ENCODE measurements at places on chromosomes 16 and 17.
A peak's percentile ranks its signal among the peaks of the same experiment; 100 is the strongest.

DNA sequence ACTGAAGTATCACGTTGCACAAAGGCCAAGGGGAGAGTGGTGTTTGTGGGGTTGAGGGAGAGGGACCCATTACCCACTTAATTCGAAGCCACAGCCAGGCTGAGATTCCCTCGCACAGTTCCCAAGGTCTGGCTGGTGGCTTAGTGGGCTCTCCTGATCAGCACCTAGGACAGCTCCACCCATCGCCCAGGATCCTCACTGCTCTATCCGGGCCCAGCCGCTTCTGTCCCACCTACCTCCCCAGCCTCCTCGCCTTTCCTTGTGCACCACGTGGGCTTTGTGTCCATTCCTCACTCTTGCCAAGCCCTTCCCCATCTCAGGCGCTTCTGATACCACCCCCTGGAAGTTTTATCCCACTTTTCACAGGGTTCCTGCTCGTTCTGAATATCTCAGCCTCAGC is 163.5 kb downstream of the CCT6B start:
- DNase-seq: no peak

- no peak for DNase-seq
Measured at GRCh38 chr17:8227238-8227581, 16.8 kb upstream of the AURKB start.

GRCh38 chr16:14241631-14242030 is 170.5 kb downstream of the MRTFB start:
- DNase-seq: no peak

DNA sequence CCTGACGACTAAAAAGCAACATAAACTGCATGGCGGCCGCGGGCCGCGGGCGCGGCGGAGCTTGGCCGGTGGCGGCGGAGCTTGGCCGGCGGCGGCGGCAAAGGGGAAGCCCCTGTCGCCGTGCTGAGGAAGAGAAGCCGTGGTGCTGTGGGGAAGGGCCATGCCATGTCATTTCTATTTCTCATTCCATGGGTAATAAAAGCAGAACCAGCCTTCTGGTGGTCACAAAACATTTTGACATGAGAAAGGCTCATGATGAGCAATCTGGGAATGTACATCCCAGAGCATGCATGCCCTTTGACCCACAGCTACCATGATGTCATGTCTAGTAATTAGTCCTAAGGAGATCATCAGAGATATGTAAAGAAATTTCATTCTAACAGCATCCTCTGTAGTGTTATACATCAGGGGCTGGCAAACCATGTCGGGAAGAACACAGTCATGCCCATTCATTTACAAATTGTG is 23.9 kb upstream of the HEATR6 start:
- no peak for DNase-seq

GRCh38 chr16:69123910-69124309 is 8.5 kb downstream of the CHTF8 start:
- peak; percentile 42 for DNase-seq

DNA sequence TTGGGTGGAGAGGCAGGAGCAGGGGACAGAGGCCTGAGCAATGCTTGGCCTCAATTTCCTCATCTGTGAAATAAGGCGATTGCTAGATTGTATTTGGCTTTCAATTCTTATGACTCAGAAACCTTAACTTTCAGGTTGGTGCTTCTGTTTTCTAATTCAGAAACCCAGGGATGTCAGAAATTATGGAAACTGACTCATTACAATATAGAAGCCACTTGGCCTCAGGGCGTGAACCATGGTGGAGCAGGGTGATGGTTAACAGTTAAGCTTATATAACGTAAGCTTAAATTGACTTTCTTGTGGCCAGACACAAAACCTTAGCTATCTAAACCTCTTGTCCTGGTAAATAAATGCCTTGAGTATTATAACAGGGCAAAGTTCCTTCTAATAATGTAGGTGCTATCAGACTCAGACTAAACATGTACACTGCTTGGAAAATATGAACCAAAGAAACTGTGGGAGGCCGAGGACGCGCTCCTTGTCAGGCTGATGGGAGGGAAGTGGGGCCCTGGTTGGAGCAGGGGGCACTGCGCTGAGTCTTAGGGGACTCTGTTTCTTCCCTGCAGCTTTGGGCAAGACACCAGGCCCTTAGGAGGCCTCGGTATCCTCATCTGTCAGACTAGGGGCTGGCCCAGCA is 17.1 kb upstream of the SREBF1 start:
- peak; percentile 23 for DNase-seq

DNA sequence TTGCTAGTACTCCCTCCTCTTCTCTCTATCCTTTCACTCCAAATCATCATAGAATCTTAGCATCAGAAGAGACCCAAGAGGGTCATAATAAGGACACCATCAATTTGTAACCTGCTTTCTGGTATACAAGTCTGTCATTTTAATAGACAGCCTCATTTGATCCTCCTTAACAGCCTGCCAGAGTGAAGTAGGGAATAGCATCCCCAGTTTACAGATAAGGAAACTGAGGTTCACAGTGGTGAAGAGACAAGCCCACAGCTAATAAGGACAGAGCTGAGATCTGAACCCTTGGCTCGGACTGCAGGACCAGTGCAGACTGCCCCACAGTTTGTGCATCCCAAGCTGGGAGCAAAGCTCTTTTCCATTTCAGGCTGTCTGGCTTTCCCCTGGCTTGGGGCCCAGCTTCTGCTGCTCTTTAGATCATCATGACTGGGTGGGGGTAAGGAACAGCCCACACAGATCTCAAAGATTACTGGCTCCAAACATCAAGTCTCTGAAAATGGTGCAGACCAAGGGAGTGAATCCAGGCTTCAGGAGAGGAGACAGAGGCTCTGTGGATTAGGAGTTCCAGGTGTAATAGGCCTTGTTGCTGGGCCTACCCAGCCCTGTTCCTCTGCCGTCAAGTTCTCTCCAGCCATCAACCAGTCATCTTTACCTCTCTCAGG is 10.3 kb upstream of the IGFBP4 start:
- DNase-seq: no peak

DNA sequence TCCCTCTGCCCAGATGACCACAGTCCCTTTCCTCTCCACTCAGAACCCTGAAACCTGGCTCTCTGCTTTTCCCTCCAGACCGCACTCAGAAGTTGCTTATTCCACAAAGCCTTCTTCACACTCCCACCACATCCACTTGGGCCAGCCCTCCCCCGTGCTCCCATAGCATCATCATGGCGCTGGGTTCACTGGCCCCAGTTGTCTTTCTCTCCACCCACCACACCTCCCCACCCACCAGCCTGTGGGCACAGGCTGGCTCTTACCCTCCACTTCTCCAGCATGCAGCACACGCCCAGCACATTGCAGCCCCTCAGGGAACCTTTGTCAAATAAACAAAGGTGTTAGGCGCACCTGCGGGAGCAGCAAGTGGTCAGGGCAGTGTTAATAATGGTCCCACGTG is 130.0 kb downstream of the KATNIP start:
- DNase-seq: no peak

DNA sequence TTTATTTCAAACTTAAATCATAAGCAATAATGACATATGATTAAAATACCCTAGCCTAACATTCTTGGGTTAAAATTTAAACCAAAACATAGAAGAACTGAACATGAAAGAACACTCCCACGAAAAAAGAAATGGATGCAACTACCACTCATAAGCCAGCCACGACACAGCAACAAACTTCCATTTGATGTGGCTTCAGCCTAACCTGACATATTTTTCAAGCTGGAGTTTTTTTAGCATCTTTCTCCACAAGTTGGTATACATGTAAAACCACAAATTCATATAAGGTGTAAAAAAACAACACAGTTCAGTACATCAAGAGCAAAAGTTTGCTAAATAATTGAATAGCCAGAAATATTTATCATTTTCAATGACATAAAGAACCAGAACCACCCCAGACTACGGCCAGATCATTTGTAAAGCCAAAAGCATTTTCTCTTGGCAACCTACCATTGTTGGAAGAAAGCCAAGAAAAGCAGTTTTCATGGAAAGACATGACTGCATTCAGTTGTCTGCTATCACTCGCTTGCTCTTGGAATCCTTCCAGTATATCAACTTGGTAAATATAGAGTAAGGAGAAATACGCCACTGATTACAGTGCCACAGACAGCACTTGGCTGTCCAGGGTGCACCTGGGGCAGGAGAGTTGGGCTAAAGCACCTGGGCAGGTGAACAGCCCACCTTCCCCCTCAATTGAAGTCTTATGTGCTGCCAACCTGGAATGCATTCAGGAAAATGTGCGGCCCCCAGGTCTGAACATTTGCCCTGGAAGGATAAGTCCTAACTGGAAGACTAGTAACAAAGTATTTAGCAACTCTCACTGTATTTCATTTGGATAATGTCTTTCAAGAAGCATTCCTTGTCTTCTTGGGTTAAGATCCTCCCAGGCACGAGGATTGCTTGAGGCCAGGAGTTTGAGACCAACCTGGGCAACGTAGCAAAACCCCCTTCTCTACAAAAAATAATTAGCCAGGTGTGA is 60.5 kb downstream of the CREBBP start:
- no peak for DNase-seq

- DNase-seq: no peak
Measured at GRCh38 chr17:73437826-73438225, 126.0 kb upstream of the CDC42EP4 start.

DNA sequence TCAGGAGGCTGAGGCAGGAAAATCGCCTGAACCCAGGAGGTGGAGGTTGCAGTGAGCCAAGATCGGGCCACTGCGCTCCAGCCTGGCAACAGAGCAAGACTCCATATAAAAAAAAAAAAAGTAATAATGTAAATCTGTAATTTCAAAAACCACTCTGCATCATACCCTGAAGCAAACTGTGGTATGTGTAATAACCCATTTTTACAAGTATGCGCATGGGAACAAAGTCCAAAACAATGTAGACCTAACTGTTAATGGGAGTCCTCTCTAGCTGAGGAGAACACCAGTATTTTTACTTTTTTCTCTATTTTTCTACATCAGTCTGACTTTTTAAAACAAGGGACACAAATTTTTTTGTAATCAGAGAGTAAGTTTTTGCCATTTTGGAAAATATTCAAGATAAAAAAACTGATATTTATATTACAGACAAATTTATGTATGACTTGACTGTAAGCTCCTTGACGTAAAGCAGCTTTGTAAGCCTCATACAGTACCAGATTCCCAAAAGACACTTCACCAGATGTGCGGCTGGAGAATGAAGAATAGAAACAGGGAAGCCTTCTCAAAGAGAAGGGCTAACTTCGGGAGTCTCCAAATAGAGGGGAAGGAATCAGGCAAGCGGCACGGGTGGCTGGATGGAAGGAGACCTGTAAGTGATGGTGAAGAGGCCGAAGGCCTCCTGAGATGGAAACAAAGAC is 25.7 kb downstream of the CMTM4 start:
- DNase-seq: no peak

GRCh38 chr16:68776821-68777485 is 39.9 kb downstream of the CDH1 start:
- DNase-seq: no peak

- DNase-seq: no peak
Measured at GRCh38 chr16:80226499-80226898, 314.3 kb upstream of the DYNLRB2 start.

- DNase-seq: no peak
Measured at GRCh38 chr17:43745541-43745940, 13.1 kb downstream of the SOST start.

- DNase-seq: no peak
Measured at GRCh38 chr17:49995055-49995738, at the start of gene DLX3. Gene DLX3, minus strand, starts transcription at chr17:49995224. Its CDS starts 226 bp downstream, at chr17:49994998.

GRCh38 chr16:629833-630248 is 944 bp upstream of the WFIKKN1 start:
- DNase-seq: no peak

- peak; percentile 54 for DNase-seq
Measured at GRCh38 chr17:41962768-41963434, 3.7 kb upstream of the CNP start.

DNA sequence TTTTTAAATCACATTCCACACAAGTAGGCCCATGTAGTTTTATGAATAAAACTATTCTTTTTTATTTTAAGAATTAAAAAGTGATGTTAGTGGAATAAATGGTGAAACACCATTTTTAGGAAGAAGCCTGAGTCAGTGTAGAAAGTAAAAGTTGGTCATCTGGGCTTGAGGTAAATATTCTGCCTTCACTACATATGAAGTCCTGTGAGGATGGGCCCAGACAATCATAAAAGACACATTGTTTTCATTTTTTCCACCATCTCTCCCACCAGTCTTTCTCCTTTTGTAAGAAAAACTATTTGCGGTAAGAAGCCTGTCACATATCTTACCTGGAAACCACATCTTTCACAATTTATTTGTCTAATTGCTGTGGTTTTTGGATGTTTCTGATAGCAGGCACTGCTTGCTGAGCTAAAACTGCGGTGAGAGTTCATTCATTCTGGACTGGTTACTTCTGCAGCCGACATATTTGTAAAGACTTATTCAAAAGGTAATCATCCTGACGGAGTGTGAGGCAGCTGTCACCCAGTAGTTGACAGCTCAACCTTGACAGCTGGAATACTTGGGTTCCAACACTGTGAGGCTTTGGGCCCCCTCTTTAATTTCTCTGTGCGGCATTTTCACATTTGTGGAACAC is 10.6 kb upstream of the RFFL start:
- DNase-seq: no peak

DNA sequence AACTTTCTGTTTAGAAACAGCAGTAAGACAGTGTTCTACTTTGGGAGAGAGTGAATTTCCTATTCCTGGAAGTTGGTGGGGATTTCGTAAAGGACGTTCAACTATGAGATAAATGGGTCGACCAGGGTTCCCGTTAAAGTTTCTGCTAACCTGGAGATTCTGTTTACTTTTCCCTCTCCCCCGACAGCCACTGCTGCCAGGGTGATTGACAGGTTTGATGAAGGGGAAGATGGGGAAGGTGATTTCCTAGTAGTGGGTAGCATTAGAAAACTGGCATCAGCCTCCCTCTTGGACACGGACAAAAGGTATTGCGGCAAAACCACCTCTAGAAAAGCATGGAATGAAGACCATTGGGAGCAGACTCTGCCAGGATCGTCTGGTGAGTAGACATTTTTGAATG is 1.3 kb downstream of the AATF start:
- DNase-seq: no peak

GRCh38 chr17:19374136-19374535 is 4.2 kb upstream of the MAPK7 start:
- DNase-seq: no peak

GRCh38 chr17:57037411-57037810 is 47.6 kb upstream of the AKAP1 start:
- DNase-seq: no peak

DNA sequence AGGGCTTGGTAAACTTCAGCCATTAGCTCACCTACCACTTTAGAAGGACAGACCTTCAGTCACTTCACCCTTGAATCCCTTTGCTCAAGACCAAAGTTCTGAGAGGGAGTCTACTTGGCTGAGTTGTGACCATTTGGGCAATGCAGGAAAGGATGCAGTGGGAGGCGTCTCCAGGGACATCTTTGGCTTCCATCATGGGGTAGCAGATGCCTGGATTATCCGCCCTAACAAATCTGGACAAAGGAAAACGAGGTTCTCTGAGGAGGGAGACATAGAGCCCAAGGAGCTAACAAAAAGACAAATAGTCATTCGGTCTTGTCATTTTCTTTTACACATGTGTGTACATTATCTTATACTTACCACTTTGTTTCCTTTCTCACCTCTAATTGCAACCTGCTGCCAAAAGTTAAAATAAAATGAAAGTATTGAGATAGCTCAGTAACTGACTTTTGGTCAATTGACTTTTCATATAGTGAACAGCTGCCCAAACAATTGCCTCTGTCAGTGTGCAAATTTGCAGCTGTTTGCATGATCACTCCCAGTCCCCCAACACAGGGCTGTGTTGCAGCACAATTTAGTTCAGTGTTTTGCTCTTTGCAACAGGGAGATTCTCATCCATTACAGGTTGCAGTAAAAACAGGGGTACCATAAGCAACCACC is 108.9 kb upstream of the EEF2KMT start:
- DNase-seq: no peak
